ENCODE measurements at places on chromosomes 3 and 15.

DNA sequence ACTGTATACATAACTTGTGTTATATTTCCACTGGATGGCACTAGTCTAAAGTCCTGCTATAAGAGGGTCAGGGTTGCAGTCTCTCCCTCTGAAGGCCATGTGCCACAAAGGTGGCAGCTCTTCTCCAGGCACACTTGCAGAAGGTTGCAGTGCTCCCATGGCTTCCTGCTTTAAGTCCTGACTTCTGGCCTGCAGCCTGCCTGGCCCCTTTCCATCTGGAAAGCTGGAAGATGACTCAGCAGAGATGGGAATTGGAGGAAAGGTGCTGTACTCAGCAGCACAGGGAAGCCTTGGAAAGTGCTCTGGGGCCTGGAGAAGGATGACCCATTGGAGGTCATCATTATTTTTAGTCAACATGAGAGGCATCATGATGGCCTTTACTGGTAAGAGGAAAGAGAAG is 40.9 kb upstream of the MRPL3 start:
- peak; percentile 41 for DNase-seq

DNA sequence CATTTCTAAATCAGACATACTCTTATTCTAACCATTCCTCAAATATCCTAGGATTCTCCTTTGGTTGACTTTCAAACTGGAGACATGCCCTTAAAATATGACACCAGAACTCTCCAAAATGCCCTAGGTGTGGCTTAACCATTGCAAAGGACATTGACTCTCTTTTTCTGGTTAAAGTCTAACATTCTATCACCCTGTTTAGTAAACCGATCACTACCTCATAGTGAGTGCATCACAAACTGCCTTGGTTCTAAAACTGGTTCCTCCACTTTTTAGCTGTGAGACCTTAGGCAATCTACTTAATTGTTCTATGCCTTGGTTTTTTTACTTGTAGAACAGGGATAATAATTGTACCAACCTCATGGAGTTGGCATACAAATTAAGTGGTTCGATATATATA is 224.3 kb downstream of the CDIN1 start:
- no peak for DNase-seq

GRCh38 chr3:154844863-154845262 is 235.3 kb upstream of the MME start:
- no peak for DNase-seq

DNA sequence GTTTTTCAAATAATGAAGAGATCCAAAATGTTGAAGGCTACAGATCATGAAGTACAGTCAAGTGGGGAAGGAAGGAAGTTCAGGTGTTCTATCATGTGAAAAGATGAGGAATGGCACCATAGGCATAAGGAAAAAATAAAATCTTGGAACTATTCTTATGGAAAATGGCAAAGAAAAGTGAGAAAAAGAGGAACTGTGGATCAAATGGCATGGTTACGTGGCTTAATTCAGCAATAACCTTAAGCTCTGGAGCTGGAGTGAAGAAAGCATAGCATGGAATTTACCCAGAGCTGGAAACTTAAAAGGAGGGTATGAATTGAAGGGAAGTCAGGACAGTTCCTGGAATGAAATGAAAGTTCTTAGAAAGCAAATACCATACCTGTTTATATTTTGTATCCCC is 14.4 kb downstream of the ETFA start:
- DNase-seq, result no peak

- no peak for DNase-seq
Measured at GRCh38 chr15:54836052-54836795, 360.5 kb downstream of the RSL24D1 start.

DNA sequence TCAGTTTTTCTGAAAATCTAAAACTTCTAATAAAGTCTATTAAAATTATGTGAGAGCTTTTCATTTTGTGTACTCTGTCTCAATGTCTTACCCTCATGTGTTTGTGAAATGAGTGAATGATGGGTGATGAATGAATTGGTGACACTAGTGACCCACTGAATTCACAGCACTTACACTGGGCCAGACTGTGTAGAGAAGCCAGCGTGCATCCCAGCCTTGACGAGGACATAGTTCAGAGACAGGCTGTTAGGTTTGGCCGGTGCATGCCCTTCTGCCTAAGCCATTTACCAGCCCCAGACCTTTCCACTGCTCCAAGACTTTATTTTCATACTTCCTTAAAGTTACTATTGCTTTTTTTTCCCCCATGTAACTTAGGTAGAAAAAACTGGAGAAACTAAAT is 38.8 kb downstream of the FBXO22 start:
- peak; percentile 31 for DNase-seq

DNA sequence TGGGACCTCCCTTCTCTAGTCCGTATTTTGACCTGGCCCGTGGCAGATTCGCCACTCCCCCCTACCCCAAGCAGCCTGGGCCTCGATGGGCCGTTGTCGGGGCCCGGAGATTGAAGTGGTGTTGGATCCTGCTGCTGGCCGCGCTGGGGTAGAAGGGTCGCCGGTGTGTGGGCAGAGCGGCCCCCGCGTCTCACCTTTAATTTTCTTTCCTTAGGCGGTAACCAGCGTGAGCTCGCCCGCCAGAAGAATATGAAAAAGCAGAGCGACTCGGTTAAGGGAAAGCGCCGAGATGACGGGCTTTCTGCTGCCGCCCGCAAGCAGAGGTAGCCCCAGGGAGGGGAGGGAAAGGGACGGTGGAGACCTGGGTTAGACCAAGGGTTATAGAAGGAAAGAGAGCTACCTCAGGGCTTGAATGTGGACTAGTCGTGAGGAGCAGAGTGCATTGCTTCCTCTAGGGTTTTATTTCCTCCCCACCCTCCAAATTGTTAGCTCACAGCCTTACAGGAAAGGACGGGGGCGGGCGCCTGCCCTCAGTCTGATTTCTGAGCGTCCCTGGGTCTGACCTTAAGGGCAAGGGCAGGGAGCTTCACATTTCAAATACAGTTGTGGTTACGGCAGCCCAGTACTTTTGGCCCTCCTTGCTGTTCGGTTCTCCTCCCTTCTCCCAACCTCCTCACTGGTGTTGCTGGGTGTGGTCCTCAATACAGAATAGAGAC is 799 bp downstream of the SERF2 start:
- DNase-seq, result no peak
